Bone marrow (tissue), 2 donors: ENCODE measurements at places on chromosomes 5 and 9.

DNA sequence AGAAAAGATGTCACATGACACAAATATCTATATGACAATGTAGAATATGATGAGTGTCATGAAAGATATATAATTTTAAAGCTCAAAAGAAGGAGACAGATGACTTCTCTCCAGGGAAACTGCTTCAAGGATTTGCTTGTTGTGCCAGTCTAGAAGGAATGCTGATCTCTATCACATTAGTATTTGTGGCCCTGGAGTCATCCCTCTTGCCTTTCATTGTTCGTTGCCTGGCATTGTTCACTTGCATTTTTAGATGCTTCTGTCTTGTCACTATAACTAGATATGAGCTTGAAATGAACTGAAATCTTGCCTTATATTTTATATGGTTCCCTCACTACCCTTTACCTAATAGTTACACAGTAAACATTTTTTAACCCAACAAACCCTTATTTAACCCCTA is 207.5 kb downstream of the ZNF608 start:
- no peak for DNase-seq

DNA sequence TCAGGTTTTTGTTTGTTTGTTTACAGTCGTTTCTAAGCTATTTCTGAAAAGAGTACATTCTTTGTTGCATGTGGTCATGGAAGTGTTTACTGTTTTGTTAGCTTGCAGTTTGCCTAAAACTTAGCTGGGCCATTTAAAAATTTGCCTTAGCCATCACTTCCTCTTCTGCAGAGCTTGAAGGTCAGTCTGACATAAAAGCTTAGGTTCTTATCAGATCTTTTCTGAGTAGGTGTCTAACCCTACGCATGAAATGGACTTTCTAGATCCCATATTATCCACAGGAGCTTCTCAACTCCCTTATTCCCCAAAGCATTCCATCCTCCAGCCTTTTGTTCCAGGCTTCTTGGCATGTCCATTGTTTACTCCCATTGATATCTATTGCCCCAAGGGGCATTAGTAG is 90.3 kb downstream of the AP3B1 start:
- DNase-seq = no peak

DNA sequence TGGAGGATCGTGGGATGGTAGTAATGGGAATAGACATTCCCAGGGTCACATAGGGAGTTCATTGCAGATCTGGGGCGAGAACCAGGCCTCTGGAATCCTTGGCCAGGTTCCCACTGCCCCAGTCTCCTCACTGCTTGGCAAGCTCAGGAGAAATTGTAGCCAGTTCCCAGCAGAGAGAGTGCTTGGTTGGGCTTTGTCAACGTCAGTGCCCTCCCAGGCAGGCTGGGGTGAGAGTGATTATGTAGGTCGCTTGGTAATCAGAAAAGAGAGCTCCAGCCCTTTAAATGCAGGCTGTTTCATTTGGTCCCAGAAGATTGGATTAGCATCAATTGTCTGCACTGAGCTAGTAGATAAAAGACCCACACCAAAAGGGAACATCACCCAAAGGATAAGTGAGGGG is 51.8 kb upstream of the GALNT10 start:
- DNase-seq = no peak

DNA sequence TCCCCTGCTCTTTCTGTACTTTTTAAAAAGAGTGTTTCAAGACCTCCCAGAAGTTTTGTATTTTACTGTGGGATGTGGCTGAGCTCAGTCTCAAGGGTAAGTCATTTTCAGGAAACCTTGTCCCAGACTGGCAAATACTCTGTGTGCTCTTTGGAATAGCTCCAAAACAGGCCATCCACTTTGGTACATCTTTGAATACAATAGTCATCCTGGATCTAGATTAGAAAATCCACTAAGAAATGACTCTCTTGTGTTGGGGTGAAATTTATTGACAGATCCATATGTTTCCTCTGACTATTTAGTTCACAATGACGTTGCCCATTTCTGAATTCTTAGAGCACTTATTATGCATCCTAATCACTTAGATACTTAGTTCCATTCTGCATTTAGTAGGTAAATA is 95.2 kb downstream of the PLCXD3 start:
- DNase-seq = no peak

DNA sequence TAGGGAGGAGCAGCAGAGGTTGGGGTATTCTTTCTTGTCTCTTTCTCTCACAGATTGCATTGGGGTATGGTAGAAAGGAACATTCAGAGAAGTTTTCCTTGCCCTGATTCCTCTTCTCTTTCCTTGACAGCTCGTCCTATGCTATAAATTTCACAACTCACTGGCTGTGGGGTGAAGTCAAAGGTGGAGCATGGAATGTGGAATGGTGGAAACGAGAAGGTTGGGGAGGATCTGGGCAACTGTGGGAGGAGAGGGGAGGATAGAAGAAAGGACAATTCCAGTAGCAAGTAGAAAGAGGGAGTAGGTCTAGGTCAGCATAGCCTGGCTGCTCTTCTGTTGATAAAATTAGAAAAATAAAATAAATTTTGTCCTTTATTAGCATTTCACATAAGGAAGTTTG is 39.0 kb upstream of the POC5 start:
- no peak for DNase-seq

- DNase-seq = no peak
Measured at GRCh38 chr9:136726631-136727191, 14.3 kb downstream of the DIPK1B start.

DNA sequence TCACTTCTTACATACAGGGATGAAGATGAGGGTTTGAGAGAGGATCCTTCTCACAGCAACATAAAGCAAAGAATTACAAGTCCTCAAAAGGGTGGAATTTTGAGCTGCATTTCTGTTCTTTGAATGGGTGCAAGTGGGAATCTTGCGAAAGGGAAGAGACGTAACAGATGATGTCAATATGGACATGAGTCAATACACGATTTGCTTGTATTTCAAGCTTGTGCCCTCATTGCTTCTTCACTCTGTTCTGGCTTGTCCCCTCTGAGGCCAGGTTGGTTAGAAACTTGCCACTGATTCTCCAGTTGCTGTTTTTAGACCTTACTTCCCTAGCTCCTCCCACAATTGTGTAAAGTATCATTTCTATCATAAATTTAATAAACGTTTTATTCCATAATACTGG is 104.8 kb upstream of the CLINT1 start:
- DNase-seq = no peak

GRCh38 chr9:69768101-69768500 is 8.3 kb upstream of the PTAR1 start:
- DNase-seq = no peak

GRCh38 chr5:178086266-178086665 is 27.1 kb upstream of the N4BP3 start:
- no peak for DNase-seq

- DNase-seq = no peak
Measured at GRCh38 chr9:34552606-34552981, 29.8 kb upstream of the ENHO start.

- DNase-seq = no peak
Measured at GRCh38 chr9:97864396-97864795, 11.4 kb downstream of the FOXE1 start.

GRCh38 chr9:33620738-33621439 is 96.8 kb downstream of the ANKRD18B start:
- DNase-seq = no peak

GRCh38 chr5:66922881-66923280 is 273.7 kb downstream of the CD180 start:
- no peak for DNase-seq

- no peak for DNase-seq
Measured at GRCh38 chr5:144794922-144795321, 624.2 kb downstream of the KCTD16 start.

GRCh38 chr5:173671121-173671949 is 54.9 kb upstream of the BOD1 start:
- no peak for DNase-seq

DNA sequence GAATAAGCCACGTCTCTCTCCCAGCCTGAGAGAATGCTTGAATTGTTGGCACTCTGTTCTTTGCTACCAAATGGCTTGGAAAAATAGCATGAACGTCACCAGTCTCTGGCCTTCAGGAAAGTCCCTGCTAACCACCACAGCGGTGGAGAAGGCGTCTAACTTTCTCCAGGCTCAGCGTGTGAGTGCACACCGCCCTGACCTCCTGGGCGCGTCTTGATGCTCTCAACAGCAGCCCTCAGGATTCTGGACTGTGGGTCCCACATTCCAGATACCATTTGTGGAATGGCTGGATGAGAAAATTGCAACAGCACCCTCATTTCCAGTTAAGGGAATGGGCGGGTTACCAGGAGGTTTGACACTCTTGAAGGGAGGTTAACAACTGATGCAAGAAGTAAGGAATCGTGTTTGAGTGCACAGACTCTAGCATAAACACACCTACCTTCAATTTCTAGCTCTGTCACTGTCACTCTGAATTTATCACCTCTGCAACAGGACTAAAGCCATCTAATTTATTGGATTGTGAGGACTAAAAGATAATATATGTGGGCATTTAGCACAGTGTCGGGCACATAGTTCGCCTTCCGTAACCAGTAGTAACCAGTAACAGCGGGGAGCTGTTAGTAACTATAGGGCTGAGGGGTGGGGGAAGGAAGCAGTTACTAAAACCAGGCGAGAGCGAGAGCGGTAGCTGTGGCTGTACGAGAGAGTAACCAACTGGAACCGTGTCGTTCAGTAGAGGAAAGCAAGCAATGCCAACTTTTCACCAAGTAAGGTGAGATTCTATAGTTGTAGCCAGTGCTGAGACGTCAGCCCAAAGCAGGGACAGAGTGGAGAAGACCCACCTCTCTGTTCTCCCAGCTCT is 807 bp upstream of the PLGRKT start:
- DNase-seq = no peak

DNA sequence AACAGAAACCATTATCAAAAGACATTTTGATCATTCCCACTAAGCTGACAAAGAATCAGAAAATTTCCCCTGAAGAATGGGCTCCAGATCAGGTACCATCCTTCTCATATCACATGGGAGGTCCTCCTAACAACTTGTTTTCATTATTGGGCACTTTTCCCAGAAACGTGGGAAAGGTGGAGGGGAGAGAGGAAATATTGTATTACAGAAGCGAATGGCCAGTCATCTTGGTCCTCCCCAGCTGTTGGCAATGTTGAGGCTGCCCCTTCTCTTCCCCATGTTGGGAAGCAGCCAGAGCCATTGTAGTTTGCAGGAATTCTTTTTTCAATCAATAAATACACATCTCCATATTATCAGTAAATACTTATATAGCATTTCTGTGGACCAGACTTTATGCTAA is 126.2 kb upstream of the ZNF608 start:
- DNase-seq = no peak

- DNase-seq = no peak
Measured at GRCh38 chr5:32190095-32190494, 16.0 kb upstream of the GOLPH3 start.

DNA sequence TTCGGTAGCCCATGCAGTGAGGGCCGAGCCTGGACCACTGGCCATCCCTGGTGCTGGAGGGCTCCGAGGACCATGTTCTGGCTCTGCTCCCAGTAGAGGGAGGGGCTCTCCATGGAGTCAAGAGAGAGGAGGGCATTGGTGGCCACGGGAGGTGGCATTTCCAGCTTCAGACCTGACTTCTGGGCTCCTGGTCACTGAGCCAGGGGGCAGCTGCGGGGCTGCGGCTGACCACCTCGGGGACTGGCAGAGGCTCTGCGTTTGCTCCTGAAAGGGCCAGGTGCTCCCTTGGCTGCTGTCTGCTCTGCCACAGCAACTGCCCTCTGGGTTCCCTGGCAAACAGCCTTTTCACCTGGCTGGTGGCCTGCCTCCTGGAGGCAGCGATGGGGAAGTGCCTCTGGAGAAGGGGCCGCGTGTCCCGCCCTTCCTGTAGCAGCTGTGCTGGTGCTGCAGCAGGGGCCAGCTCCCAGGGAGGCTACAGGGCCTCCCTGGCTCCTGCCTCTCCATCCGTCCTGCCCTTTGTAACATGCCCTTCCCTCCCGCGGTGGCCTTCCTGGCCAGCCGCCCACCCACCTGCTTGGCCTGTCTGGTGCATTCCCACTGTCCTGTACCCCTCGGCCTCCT is 144.6 kb downstream of the CACNA1B start:
- no peak for DNase-seq

GRCh38 chr5:123964884-123965283 is 452.9 kb downstream of the CSNK1G3 start:
- DNase-seq = no peak

GRCh38 chr9:93983875-93984274 is 28.7 kb upstream of the BARX1 start:
- no peak for DNase-seq

GRCh38 chr5:133456933-133457402 is 155.4 kb downstream of the FSTL4 start:
- no peak for DNase-seq

DNA sequence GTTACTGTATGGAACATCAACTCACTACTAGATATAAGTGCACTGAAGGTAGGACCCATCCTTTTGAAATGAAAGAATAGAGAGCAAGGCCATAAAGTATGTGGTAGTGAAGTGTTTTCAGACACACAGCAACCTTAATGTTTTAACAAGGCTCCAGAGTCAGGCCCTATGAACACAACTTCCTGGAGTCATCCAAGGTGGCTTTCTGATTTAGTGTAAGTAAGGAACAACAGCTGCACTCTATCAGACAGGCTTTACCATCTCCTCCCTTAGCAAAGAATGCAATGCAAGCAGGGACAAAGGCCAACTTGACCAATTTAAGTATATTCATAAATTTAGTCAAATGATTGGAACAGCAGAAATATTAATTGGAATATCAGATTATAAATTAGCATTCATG is 90.1 kb downstream of the MPDZ start:
- no peak for DNase-seq

GRCh38 chr9:4769321-4770080 is 23.2 kb upstream of the RCL1 start:
- no peak for DNase-seq

GRCh38 chr5:137604348-137605095 is 105.4 kb upstream of the SPOCK1 start:
- DNase-seq = no peak

DNA sequence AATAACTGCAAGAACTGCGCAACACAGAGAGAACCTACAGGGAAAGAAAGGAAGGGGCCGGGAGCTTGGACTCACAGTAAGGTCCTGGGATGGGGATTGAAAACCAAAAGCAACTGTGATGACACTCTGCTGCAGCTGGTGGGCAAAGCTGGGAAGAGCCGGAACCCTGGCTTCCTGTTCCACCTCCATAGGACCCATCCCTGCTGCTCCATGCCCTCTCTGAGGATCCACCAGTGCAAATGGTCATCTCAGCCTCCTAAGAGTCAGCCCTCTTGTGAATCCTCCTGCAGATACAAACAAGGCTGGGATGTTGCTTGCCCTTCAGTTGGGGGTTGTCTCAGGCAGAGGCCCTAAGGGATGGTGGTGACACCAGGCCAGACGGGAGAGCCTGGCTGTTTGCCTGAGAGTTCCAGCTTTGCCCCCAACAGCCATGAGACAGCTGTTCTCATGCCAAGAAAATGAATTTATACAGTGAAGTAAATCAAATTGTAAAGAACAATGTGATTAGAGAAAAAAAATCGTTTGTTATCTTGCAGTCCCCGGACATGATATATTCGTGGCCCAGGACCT is 90.8 kb downstream of the TENT4A start:
- DNase-seq = no peak

- no peak for DNase-seq
Measured at GRCh38 chr9:20319641-20320337, 302.5 kb downstream of the MLLT3 start.
